ENCODE measurements at places on chromosomes 5 and 9. TPM values are rescaled to one million over a fixed set of nuclear protein-coding genes. Genes with fewer than 3 reads are reported as not detected.

The ZBTB34 gene
- 8.9 TPM for total RNA-seq

The NSMF gene
- 231 TPM for total RNA-seq

The SPOUT1 gene
- 26.5 TPM for total RNA-seq

The FSD1L gene
- total RNA-seq, result 0.43 TPM

All from ascending aorta (tissue), 2 donors.